ENCODE measurements at places on chromosomes 5 and 9. TPM values are rescaled to one million over a fixed set of nuclear protein-coding genes. Genes with fewer than 3 reads are reported as not detected.

The GLDC gene
- total RNA-seq: 19.4 TPM

The CDH10 gene
- not detected for total RNA-seq

The SV2C gene
- total RNA-seq: 0.13 TPM

The BNC2 gene
- total RNA-seq: not detected

The SELENOP gene
- total RNA-seq: not detected

The CATSPER3 gene
- 0.82 TPM for total RNA-seq

The FGD3 gene
- 70.6 TPM for total RNA-seq

The AMACR gene
- total RNA-seq: 5.4 TPM

The PTCD2 gene
- total RNA-seq: 14.8 TPM

The MYMK gene
- not detected for total RNA-seq

Measured in activated T-helper 17 cell treated with anti-CD3 and anti-CD28 coated beads, Interleukin-2, amount 50 U/mL, for 72 hours (primary cell).